Activated T-helper 2 cell treated with anti-CD3 and anti-CD28 coated beads, Interferon-gamma antibody, Interleukin-2, Interleukin-4, amounts not matched to agents 10 μg/mL and 5 μg/mL and 100 μg/mL, durations not matched to agents 14 hours and 24 hours and 36 hours (primary cell): ENCODE measurements at places on chromosomes 12 and 14. TPM values are rescaled to one million over a fixed set of nuclear protein-coding genes. Genes with fewer than 3 reads are reported as not detected.
A peak's percentile ranks its signal among the peaks of the same experiment; 100 is the strongest.

DNA sequence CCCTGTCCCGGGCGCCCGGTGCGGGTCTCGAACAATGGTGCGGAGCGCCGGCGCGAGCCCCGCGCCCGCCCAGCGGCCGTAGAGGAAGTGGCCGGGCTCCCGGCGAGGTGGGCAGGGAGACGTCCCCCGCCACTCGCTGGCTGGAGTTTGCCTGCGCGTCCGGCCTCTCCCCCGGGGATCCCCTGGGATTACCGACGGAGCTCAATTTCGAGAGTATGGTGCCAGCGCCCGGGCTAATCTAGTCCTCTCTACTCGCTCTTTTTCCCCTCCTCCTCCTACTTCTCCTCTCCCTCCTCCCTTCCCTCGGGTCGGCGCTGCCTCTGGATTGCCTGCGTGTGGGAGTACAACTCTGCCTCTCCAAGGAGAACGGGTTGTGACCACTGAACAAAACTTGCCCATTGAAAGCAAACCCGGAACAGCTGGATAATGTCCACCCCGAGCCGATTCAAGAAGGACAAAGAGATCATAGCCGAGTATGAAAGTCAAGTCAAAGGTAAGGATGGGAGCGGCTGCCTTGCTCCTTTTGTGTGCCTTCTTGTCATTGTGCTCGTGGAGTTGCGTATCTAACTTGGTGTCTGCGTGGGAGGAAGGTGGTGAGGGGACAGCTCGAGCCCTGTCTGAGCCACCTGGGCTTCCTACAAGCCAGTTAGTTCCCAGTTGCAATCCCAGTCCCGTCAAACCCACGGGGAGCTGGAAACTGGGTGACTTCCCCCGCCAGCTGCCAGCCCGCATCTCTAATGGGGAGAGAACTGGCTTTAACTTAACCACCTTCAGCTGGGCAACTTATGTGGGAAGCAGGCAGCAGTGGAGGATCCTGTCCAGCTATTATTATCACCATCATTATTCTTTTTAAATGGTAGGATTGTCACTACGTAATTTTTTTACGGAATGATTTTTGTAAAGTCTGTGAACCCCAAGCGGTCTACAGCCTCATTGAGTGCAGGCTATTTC is at the start of gene SRGAP1:
TSS of gene SRGAP1 (plus strand) at position 310 of the 951 bp plus-strand sequence. CDS start at position 427, 117 bp downstream.
- no peak within 1 kb of the TSS for H3K27ac ChIP-seq
- H3K27me3 ChIP-seq, result peaks cover 45% of the 10 kb centered on the region
- H3K4me1 ChIP-seq, result peaks cover 9% of the 10 kb centered on the region
- no peaks in the 10 kb centered on the region for H3K36me3 ChIP-seq
- H3K4me3 ChIP-seq, result peak within 1 kb of the TSS; percentile 88

Gene GIT2
- total RNA-seq, result 71.1 and 72.3 TPM in 2 replicates

GRCh38 chr14:100640471-100641273 is 53.5 kb upstream of the BEGAIN start:
- peak; percentile 81 for DNase-seq
- peaks cover 56% of the 10 kb centered on the region for H3K4me1 ChIP-seq
- H3K27me3 ChIP-seq, result peaks cover 2% of the 10 kb centered on the region
- peak overlapping the region; percentile 58 for H3K4me3 ChIP-seq
- H3K27ac ChIP-seq, result peak overlapping the region; percentile 52

GRCh38 chr14:51335961-51336723 is 96.1 kb downstream of the TMX1 start:
- H3K4me1 ChIP-seq, result peaks cover 9% of the 10 kb centered on the region
- H3K27me3 ChIP-seq, result peaks cover 7% of the 10 kb centered on the region
- no peak for DNase-seq
- H3K36me3 ChIP-seq, result no peaks in the 10 kb centered on the region

DNA sequence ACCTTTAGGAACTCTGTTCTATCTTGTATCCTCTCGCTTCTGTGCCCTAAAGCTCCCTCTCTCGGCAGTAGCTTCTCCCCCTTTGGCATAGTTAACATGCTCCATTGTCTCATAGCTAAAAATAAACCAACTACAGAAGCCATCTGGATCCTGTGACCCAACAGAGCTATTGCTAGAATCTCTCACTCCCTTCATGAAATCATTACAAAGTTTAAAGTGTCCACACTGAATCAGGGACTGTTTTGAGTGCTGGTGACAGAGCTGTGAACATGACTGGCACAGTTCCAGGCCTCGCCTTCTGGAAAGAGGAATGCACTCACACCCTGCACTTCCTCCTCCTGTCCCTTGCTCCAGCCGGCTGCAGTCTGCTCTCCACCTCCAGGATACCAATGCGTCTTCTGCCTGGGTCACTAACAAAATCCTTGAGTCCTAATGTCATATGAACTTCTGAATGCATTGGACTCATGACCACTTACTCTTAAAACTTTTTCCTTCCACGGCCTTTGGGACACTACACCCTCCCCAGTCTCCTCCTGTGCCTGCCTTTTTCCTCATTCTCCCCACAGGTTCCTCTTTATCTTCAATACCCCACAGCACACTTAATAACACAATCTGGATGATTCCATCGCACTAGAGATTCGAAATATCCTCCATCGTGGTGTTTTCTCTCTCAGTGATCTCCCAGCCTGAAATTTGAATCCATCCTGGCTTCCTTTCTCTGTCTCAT is 13.2 kb downstream of the PLBD1 start:
- no peaks in the 10 kb centered on the region for H3K27me3 ChIP-seq
- no peak for DNase-seq
- H3K4me1 ChIP-seq, result no peaks in the 10 kb centered on the region
- H3K27ac ChIP-seq, result no peak overlapping the region
- no peak overlapping the region for H3K4me3 ChIP-seq
- no peaks in the 10 kb centered on the region for H3K36me3 ChIP-seq
